MCF 10A (cell line): ENCODE measurements at places on chromosomes 4 and X. TPM values are rescaled to one million over a fixed set of nuclear protein-coding genes. Genes with fewer than 3 reads are reported as not detected.
A peak's percentile ranks its signal among the peaks of the same experiment; 100 is the strongest.

DNA sequence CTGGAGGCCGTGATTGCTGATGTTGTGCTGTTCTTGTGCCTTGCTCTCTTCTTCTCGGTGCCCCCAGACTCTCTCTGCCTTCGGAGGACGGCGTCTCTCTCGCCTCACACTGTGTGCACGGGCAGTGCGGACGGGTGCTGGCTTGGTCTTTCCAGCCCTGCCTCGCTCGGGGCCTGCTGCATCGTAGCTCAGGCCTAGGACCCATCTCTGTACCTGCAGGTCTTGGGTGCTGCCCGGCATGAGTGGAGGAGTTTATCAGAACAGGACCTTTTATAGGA lies 18.2 kb downstream of the RGS12 start:
- DNase-seq: no peak

- DNase-seq: no peak
Observed at GRCh38 chr4:109915385-109916026, 2.8 kb downstream of the EGF start.

GRCh38 chr4:105257817-105258495 lies 111.3 kb downstream of the TET2 start:
- DNase-seq: peak; percentile 2

- DNase-seq: no peak
Observed at GRCh38 chr4:139635966-139636365, 29.7 kb upstream of the MGST2 start.

- no peak for DNase-seq
Observed at GRCh38 chrX:136019226-136019625, 34.0 kb downstream of the SLC9A6 start.

- peak; percentile 14 for DNase-seq
Observed at GRCh38 chrX:119605464-119606279, 552 bp downstream of the NKRF start.

DNA sequence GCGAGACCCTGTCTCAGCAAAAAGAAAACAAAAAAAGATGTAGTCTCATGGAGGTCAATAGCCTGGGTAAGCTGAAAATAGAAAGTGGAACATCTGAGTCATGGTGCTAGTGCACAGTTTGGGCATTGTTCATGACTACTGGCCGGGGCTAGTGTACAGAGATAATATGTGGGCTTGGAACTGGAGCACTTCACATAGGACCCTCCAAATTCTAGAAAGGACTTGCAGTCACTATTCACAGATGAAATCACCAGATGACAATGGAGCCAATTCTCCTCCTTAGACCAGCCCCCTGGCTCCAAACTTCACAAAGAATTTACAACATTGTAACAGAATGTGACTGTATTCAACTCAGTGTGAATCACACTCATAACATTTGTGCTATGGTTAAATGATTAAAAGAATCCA lies 367.8 kb upstream of the SLC7A11 start:
- peak; percentile 23 for DNase-seq

- no peak for DNase-seq
Observed at GRCh38 chr4:32128549-32128948, 1408.4 kb downstream of the PCDH7 start.

DNA sequence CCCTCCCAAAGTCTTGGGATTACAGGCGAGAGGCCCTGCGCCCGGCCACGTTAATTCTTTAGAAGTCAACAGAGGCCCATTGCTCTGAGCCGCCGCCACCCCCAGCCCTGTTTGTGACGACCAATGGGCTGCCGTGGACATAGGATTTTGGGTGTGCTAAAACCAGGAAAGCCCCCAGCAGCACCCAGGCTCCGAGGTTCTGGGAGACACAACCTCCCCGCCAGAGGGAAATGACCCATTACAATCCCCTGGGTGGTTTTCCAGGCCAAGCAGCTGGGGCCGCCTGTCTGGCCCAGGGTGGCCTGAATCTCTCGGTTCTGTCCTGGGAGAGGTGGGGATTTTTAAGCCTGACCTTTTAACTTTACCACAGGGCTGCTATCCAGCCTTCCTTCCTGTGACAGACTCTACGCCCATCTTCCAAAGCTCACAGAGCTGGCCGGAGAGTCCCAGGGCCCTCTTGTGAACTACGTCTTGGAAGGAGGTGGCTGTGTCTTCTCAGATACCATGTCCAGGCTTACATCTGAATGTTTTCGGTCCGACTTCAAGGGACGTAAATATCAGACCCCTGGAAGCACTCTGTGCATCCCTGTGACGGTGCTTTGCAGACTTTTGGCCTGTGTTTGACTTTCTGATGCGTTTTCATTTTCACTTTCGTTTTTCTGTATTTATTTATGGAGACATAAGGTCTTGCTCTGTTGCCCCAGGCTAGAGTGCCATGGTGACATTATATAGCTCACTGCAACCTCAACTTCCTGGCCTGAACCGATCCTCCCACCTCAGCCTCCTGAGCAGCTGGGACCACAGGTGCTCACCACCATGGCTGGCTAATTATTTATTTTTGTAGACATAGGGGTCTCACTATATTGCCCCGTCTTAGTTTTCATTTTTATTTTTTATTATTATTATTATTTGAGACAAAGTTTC lies 36.0 kb downstream of the P2RY8 start:
- no peak for DNase-seq

DNA sequence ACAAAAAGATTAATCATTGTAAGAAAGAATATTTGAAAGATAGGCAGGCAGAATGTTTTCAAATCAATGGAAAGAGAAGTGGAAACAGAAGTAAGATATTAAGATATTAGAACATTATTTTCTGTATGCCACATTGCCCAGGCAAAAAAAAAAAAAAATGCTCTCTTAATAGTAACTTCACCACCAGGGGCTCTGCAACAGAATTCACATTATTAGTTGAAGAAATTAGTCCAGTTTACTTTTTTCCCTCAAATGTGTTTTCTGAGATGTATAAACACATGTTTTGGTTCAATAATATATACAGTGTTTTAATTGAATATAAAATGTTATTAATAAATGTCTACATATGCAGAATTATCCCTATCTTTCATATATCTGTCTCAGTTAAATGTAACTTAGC lies 78.0 kb upstream of the ADAD1 start:
- no peak for DNase-seq

DNA sequence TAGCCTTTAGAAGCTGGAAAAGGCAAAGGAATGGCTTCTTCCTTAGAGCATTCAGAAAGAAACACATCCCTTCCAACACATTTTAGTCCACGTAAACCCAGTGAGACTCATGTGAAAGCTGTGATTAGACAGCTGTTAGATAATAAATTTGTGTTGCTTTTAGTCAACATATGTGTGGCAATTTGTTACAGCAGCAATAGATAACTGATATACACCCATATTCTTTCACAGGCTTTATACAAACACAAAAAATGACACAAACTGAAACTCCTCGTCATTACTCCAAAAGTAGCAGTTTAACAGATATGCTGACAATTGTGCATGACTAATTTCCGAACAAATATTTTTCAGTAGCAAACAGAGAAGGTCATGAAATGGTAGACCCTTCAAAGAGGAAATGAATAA lies 65.3 kb downstream of the ANTXR2 start:
- DNase-seq: no peak

DNA sequence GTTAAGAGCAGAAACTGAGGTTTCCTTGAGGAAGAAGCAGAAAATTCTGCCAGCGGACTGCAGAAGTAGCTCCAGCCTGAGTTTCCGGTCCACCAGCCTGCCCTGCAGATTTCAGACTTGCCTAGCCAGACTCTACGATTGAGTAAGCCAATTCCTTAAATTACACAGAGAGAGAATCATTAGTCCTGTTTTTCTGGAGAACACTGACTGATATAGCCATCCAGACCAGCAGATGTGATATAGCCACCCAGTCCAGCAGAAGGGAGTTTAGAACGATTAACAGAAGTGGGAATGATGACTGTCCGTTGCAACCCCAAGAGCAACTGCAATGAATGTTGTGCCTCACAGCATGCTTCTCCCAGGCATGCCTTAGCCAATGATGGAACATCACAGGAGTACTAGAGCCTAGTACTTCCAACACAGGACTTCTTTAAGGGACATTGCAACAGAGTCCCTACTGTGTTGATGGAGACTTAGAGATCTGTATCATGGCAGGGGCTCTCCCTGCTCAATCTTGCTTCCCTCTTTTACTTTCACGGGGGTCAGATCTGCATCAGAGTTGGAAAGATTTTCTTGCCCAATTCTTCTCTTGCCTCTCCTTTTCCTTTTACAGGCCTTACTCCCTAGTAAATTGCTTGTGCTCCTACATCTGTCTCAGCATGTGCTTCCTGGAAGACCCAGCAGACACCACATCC lies 264.6 kb upstream of the CLNK start:
- no peak for DNase-seq

- DNase-seq: peak; percentile 55
Observed at GRCh38 chr4:56668267-56668666, 12.8 kb downstream of the HOPX start.

GRCh38 chrX:11386001-11386523 lies 92.8 kb downstream of the AMELX start:
- peak; percentile 68 for DNase-seq

GRCh38 chr4:119032921-119033685 lies 102.5 kb upstream of the MYOZ2 start:
- no peak for DNase-seq

DNA sequence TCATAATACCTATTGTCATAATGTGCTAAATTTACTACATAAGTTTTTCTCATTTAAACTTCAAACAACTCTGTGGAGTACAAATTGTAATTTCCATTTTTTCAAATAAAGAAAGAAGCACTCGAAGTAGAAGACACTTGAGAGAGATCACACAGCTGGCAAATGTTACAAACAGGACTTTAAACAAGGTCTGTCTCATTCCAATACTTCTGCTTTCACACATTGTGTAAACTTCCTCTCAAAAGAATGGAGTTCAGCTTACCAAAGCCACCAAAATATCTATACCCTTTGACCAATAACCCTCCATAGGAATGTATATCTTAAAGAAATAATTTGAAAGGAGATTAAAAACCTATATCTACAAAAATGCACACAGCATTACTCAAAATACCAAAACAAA lies 88.3 kb downstream of the OPHN1 start:
- no peak for DNase-seq

- DNase-seq: no peak
Observed at GRCh38 chr4:109251396-109251795, 51.1 kb downstream of the COL25A1 start.

DNA sequence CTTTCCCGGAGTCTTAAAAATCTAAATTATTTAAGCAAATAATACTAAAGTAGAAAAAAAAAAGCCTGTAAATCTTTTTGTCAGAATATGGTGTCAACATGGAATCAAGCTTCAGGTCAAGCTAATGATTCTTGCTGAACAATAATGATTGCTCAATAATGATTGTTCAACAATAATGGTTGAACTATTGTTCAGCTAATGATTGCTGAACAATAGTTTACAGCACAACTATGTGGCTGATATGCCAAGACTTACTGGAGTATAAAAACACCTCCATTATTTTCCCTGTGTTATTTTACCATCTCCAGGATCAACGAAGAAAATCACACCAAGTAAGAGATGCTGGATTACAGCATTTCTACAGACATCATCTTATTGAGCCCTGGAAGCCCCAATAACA lies 35.1 kb upstream of the SMIM31 start:
- no peak for DNase-seq

DNA sequence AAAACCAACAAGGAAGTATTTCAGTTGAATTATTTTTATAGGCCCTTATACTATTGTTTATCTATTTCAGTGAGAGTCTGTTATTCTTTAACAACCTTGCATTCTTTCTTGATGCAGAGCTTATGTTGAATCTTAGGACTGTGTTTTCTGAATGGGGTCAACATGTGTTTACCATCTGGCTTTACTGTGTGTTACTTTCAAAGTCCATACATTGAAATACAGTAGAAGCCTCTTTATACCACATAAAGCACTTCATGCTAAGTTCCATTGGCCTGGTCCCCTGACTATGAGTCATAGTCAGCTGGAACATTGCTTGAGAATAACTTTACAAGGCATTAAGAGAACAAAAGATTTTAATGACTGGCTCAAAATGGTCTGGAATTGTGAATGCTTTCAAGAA lies 152.6 kb downstream of the GASK1B start:
- peak; percentile 75 for DNase-seq

DNA sequence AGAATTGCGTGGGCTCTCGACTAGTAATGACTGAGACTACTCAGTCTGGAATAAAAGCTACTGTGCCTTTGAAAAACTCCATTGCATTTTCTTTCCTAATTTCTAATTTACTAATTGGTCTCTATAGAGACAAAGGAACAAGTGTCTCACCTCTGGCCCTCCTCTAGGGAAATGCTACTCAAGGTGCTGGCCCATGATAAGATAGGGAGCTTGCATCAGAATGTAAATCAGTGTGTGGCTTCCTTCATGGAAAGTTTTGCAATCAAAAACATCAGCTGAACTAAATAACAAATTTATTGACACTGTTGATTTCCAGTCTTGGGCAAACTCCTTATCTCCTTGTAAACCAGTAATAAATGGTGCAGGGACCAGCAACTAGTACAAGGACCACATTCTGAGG lies 81.8 kb downstream of the SRPX start:
- DNase-seq: no peak

DNA sequence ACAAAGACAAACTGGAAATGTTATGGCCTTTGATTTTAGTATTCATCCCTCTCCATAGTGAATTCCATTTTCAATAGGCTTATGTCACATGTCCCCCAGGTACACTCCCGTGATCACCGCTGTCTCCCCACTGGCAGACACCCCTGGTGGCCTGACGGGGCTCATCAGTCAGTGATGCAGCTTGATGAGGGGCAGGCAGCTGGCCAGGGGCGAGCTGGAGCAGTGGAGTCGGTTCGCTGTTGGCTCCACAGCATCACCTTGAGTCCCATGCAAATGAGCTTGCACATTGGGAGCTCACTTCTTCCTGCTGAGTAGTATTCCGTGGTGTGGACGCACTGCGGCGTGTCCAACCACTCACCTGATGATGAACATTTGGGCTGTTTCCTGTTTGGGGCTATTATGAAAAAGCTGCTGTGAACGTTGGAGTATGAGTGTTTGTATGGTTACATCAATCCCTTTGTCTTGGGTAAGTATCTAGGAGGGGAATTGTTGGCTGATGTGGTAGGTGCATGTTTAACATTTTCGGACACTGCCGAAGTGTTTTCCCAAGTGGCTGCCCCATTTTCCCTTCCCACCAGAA lies 5.2 kb downstream of the TREX2 start:
- no peak for DNase-seq

GRCh38 chr4:4662230-4662629 lies 120.4 kb upstream of the STX18 start:
- DNase-seq: no peak

DNA sequence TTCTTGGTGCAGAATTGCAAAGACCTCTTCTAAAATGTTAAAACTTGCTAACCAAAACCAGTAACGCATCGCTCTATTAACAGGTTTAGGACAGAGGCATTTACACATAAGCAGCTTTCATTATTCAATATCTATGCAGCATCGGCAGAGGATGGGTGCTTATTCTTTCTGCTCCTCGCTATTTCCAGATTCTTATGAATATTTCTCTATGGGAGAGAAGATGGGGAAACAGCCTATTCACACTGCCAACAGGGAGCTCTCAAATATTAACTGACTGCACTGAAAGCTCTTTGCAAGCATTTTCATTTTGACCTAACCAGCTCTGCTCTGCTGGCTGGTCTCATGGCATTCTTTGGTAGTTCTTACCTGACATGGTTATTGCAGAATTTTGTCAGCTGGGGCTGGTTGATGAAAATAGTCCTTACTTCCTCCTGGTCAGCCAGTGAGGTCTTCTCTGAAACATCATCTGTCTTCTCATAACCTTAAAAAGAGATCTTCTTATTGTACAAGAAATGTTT lies 30.2 kb downstream of the ATP8A1 start:
- no peak for DNase-seq

GRCh38 chr4:113575401-113575800 lies 186.1 kb downstream of the CAMK2D start:
- peak; percentile 45 for DNase-seq

Gene SSX3
- not detected in 2 replicates for total RNA-seq

Gene MAP7D2
- 0.19 TPM in 1 of 2 replicates, not detected in the other for total RNA-seq

Gene RAB39B
- total RNA-seq: 5.0 and 6.0 TPM in 2 replicates

Gene FAM236B
- not detected in 2 replicates for total RNA-seq

Gene FREM3
- not detected in 2 replicates for total RNA-seq

Gene UTP14A
- 30.3 and 48.3 TPM in 2 replicates for total RNA-seq

Gene SPANXA1
- not detected in 2 replicates for total RNA-seq
